ENCODE measurements at places on chromosomes 5 and 9. TPM values are rescaled to one million over a fixed set of nuclear protein-coding genes. Genes with fewer than 3 reads are reported as not detected.

GRCh38 chr5:122581629-122582028, 193.3 kb upstream of the SNX2 start:
- no peak for DNase-seq

- no peak for DNase-seq
Measured at GRCh38 chr9:14383294-14383693, 69.4 kb upstream of the NFIB start.

GRCh38 chr9:20790721-20791120, 106.7 kb downstream of the FOCAD start:
- no peak for DNase-seq

CCL28 gene
- total RNA-seq, result 1.4 TPM

SCGB3A2 gene
- not detected for total RNA-seq

PIP5KL1 gene
- 1.2 TPM for total RNA-seq

DNA sequence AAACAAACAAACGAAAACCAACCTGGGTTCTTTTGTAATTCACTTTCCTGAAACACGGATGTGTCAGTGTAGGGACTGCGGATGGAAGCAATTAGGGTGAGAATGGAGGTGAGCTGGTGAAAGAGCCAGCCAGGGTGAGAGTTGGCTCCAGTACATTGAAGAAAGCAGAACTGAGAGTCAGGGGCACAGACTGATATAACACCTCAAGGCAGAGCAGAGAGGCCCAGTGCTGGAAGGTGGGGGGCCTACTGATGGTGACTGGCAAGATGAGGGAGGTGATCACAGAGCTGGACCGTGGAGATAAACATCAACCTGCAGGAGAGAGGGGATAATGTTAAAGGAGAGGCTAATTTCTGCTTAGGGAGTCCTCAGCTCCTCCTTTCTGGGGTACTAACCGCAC, 221.1 kb downstream of the MAN2A1 start:
- DNase-seq, result no peak

DNA sequence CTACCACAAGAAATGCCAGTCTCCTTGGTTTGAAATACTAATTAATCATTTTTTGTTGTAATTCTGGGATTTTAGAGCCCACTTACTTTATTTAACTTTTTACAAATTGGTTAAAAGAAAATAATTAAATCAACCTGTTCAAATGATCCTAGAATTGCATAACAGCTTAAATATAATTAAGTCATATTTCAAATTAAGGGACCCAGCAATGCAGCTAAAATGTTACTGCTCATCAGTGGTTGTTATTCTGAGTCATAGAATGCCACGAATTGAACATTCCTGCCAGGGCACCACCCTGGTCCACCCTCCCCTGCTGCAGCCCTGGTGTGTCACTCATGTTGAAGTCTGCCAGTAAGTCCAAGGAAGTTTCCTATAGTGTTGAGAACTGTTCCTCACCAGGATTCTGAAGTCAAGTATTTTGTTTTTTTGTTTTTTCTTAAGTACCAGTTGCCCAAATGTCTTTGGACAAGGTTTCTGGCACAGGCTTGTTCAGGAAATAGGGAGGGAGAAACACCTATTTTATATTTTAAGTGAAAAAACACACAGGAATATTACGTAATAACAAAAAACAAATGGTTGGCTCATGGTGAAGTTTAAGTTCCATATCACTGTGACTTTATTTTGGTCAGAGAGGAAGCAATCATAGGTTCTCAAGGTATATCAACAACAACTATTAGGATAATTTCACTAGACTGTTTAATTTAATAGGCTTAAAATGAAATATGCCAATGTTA, 4.3 kb upstream of the ITGA1 start:
- DNase-seq, result no peak

- DNase-seq, result no peak
Measured at GRCh38 chr5:34657274-34657921, 1.3 kb downstream of the RAI14 start.

DNA sequence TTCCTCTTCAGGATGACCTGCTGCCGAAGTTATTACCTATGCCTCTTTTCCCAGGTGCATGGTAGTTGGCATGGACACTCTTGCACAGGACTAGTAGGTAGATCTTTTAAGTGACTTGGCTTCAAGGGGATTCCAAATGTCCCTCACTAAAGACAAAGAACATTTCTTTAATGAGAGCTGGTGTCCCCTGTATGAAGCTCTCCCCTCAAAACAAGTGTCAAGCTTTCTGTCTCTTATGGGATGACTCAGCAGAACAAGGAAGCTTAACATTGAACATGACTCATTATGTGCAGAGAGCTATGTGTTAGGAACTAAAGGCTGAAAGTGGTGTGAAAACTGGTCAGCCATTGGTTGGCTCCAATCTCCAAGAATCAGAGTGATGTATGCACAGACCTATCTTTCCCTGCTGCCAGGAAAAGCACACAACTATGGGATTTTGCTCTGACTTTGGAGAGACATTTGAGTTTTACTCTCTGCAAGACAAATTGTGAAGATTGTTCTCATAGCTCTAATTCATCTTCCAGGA, 120.5 kb downstream of the PRDM6 start:
- no peak for DNase-seq

DNA sequence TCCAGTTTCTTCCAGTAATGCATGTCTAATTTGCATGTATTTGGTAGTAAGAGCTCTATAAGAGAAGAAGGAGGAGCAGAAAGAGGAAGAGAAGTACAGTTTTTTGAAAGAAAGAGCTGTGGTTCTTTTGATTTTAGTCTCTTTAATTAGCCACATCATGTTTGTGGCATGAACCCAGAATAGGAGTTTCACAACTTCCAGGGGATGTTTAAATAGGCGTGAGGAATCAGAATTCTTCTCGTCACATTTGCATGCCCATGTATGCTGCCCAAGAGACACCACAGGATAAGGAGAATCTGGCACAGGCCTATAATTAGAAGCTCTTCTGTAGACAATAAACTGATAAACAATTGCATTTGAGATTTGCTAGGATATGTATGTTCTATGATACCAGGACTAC, 78.7 kb downstream of the GAS1 start:
- no peak for DNase-seq

- DNase-seq, result no peak
Measured at GRCh38 chr5:150075806-150076205, 10.5 kb downstream of the CSF1R start.

- DNase-seq, result no peak
Measured at GRCh38 chr5:3027866-3028635, 276.6 kb upstream of the IRX2 start.

SLC34A3 gene
- total RNA-seq, result not detected

DNA sequence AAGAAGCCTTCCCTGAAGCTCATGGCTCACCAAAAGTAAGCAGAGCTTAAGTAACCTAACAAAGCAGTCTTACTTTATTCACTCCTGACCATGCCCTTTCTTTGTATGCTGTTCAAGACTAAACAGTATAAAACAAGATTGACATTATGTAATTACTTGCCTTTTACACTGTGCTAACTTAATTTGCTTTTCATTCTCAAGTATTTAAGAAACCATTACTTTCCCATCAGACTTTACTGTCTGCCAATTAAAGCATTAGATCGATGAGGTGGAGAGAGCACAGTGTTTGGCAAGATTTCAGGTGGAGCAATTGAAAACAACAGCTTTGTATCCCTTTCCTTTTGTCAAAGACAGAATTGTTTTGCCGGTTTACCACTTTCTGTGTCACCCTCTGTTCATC, 98.2 kb downstream of the RORB start:
- no peak for DNase-seq

All from omental fat pad (tissue), 4 donors.